ENCODE measurements at places on chromosomes 11 and 22.
A peak's percentile ranks its signal among the peaks of the same experiment; 100 is the strongest.

DNA sequence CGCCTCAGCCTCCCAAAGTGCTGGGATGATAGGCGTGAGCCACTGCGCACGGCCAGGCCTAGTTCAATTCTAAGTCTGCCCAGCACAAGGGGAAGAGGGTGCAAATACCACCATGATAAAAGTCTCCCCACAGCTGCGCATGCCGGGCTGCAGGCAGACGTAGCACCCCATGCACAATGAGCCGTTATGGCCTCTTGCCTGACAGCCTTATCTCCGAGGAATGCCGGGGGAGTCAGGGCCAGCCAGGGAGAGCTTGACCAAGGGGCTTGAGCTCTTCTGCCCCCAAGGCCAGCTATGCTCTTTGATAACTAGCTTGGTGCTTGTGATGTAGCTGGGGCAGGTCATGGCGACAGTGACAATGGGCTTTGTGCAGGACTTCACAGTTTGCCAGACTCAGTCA, 13.7 kb upstream of the SCUBE1 start:
- no peak for DNase-seq

DNA sequence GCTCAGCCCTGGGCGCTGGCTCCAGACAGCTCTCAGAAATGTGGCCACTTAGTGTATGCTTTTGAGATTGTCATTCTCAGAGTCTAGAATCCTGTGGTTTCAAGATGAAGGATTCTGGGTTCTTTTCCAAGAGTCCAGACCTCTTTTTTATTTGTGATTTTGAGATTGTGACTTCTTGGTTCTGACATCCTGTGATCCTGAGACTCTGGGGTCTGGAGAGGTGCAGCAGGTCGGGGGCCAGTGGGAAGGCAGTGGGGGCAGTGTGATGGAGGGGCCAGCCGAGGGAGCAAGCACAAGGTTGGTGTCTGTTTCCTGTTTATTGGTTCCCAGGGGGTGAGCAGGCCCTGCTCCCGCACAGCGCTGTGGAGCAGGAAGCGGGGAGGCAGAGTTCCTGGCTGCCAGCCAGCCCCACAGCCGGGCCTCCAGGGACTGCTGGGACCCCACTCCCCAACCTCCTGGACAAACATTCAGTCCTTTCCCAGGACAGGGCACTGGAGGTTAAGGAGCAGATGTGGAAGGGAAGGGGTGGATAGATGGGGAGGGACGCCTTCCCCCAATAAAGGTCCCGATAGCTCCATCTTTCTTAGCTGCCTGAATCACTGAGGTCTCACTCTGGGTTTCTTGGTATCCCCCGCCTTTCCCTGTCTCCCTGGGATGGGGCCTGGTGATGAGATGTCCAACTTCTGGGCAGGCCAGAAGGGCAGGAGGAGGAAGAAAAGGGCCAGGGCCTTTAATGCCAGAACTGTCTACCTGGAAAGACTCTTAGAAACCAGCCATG, 13.7 kb downstream of the ARHGEF17 start:
- peak; percentile 62 for DNase-seq

GRCh38 chr11:132114185-132114584, 743.8 kb downstream of the NTM start:
- DNase-seq = peak; percentile 72

GRCh38 chr11:113296447-113297205, 17.8 kb upstream of the TTC12 start:
- peak; percentile 30 for DNase-seq

GRCh38 chr11:125956391-125957134, 10.7 kb downstream of the VSIG10L2 start:
- DNase-seq = no peak
